Right forelimb (tissue), 1 donor: ENCODE measurements at places on chromosomes 12 and 14.

DNA sequence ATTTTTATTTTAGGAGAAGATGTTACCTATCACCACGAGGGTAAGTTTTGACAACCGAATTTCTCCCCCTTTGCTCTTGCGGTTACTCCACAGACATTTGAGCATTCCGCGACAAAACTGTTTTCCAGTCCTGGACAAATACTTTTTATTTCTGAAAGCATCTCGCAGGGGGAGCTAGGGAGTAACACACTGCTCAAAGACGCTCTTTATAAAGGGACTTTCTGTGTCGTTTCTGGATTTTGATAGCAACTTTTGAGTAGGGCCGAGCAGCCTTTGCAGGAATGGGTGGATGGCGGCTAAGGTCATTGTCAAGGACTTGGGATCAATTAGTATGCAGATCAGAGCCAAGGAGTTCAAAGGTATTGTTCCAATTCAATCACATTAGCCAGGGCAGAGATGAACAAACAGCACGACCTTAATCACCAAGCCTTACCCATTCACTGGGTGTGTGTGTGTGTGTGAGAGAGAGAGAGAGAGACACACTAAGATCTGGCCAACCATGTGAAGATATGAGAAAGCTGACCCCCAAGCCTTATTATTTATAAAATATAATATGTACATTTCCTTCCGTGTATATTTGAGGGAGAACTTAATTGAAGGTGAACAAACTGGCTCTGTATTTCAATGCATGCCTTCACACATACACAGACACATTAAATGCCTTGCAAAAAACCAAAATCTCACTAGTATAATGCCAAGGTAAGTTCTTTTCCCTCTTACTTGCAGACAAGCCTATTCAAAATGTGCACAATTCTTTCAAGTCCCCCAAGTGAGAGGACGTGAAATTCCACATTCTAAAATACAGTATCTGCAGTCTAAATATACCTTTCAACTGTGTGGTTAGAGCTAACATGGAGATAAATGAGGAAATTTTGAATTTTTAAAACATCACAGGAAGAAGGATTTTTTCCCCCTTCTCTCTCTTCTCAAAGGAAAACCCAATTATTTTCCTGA lies 613.8 kb downstream of the VRK1 start:
- no peak for DNase-seq

- DNase-seq = no peak
Observed at GRCh38 chr14:95920769-95921438, 44.3 kb downstream of the TUNAR start.

DNA sequence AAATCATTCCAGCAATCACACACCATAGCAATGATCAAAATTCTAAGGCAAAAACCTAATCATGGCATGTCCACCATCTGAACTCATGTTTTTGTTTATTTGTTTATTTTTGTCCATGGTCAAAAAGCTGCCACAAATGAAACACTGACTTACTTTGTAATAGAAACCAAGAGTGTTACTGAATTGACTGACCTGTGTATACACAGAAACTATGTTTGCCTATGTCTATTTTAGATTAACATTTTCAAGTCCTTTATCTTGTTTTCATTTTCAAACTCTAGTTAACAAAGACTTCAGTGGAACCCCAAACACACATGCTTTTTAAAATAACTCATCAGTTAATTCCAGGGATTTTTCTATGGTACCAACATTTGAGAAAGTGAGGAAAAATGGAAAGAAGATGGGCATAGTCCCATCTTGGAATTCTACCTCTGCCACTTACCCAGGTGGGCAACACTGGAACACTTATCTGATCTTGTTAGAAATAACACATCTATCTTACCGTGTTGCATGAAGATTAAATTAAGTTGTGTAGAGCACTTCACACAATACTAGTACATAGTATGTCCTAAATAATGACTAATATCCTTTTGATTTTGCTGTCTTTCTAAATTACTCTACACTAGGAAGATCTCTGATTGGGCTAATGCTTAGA lies 6.4 kb downstream of the LUM start:
- DNase-seq = no peak

DNA sequence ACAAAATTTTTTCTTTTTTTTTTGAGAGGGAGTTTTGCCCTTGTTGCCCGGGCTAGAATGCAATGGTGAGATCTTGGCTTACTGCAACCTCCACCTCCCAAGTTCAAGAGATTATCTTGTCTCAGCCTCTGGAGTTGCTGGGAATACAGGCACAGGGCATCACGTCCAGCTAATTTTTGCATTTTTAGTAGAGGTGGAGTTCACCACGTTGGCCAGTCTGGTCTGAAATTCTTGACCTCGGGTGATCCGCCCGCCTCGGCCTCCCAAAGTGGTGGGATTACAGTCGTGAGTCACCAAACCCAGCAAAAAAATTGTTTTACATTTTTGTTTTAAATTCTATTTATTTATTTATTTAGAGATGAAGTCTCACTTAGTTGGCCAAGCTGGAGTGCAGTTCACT lies 4.7 kb upstream of the SLC2A14 start:
- DNase-seq = no peak

GRCh38 chr12:116106870-116107269 lies 170.6 kb downstream of the MED13L start:
- no peak for DNase-seq

- no peak for DNase-seq
Observed at GRCh38 chr14:77181603-77182437, at the start of gene TMEM63C. TSS of gene TMEM63C (plus strand) at chr14:77181798. CDS start at chr14:77218814, 37,016 bp downstream.

GRCh38 chr12:81866081-81866480 lies 106.9 kb upstream of the PPFIA2 start:
- no peak for DNase-seq

- DNase-seq = no peak
Observed at GRCh38 chr12:88194868-88195267, 52.8 kb downstream of the TMTC3 start.

GRCh38 chr14:102655137-102655536 lies 62.7 kb downstream of the RCOR1 start:
- DNase-seq = no peak

DNA sequence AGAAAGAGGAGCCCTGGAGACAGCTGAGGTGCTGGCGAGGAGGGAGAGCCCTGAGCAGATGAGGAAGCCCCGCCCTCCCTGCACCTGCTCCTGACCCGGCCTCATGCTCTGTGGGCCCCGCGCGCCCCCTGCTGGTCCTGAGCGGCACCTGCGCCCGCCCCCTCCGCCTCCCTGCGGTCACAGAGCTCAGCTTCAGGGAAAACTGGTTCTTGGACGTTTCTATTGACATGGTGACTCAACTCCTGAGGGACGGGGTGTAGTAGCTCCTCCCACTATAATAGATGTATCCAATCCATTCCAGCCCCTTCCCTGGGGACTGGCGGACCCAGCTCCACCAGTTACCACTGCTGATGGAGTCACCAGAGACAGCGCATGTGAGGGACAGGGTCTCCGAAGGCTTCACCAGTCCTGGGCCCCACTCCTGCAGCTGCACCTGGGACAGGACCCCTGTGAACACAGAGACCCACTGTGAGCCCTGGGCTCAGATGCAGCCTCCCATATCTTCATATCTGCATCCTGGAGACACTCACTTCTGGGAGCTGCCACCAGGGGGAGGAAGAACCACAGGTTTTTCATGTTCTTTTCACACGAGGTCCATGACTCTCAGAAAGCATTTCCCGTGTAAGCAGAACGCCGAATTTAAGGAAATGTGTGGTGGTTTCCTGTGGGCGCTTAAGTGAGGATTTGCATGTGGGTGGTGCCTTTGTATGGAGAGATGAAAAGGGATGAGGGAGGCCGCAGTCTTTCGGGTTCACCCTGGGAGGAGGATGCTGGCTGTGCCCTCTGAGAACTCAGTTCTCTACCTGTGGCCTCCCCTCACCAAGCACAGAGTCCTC lies 1346.4 kb downstream of the TMEM121 start:
- DNase-seq = no peak

DNA sequence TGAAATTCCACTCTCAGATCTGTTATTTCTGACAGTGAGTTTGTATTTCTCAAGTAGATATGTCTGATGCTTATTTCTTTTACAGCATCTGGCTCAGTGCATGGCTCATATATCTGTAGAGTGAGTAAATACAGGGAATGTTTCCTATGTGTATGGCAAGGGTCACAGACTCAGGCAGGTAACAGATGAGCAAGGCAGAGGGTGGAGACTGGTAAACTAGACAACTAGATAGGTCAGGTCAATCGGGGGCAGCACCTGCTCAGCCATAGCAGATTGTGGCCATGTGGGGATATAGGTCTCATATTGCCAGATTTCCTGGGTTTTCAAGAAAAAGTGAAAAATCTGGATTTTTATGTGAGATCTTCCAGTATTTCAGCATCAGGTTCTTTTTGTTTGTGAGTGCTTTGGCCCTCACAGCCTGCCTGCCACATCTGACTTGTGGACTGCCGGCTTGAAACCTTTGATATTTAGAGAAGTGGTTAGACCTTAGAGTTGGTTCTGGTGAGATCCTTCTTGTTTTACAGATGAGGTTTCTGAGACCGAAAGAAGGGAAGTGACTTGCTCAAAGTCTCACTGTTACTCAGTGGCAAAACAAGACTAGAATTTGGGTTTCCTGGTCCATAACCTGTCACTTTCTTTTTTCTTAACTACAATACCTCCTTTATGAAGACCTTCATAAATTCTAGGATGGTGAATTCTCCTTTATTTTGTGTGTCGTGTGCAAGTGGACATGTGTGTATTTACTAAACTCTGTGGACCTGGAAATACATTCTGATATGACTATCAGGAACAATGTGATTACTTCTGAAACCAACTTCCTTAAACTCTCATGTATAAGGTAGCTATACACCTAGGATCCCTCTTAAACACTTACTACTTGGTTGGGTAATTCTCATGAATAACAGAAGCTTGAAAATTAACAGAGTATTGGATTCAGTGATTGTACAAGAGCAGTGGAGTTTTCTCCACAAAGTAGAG lies 34.4 kb downstream of the PROX2 start:
- DNase-seq = no peak

DNA sequence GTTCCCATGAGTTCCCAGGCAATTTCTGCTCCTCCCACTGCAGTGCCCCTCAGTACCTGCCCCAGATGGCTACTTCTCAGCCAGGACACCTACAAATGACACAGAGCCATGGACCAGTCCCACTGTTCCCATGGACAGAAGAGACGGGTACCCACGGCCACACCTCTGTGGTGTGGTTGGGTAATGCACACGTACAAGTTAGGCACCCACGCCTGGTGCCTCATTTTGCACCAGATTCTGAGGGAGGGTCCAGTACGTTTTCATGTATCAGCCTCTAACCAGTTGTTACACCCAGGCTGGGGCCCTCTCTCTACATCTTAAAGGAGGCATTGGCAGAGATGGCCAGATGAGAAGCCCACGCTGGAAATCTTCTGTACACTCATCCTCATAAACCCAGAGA lies 114.0 kb downstream of the DICER1 start:
- DNase-seq = no peak

DNA sequence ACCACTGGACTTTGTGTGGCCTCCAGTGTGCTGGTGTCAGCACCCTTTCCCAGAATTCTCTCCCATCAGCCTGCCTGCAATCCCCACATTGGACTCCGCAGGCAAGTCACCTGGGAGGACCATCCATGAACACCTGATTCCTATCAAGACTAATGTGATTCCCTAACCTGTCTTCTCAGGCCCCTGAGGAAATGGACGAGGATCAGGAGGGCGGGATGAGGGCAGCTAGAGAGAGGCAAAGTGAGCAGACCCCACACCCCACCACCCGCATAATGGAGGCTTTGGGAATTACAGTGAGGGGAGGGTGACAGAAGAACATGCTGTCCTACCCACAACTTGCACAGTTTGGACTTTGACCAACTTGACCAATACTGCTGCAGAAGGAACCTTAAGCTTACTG lies 60.9 kb upstream of the RFX4 start:
- no peak for DNase-seq

DNA sequence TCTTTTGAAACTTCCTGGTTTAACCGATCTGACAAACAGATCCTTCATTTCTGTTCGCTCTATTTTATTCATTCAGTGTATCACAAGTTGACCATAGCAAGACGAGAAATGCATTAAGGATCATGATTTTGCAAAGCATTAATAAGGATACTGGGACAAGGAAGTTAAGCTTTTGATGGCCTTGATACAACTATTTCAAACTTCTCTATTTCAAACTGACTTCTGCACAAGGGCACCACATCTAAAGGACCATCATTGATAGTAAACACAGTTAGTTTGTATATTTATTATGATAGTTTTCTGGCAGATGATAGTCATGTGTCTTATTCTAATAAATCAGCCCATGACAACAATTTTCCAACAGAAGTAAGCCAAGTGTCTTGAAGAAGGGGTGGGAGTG lies 25.8 kb upstream of the PLXNC1 start:
- DNase-seq = no peak
